Endodermal cell (in vitro differentiated cells): ENCODE measurements at places on chromosomes 7 and 10.

- no peak for DNase-seq
Observed at GRCh38 chr10:98994030-98994429, 241.6 kb downstream of the HPSE2 start.

DNA sequence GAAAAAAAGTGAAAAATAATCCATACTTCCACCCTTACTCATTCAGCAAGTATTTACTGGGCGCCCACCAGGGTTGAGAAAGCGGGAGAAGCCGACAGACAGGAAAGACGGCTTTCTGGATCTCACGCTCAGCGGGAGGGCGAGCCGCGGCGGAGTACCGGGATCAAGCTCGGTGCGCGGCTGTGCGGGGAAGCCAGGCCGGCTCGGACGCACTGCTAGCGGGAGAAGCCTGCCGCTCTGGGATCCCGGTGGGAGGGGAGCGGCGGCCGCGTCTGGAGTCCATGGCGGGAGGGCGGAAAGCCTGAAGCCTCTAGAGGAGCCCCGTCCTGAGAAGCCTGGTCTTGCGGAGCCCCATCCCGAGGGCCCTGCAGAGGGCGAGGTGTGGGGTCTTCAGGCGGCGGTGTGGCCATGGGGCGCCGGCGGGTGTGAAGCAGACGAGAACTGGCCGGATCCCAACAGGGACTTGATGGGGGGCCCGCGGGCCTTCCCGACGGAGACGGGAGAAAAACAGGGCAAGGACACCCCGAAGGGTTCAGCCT is 82.9 kb downstream of the VIPR2 start:
- peak; percentile 92 for DNase-seq

GRCh38 chr7:20647908-20648776 is 32.7 kb downstream of the ABCB5 start:
- DNase-seq: peak; percentile 85

DNA sequence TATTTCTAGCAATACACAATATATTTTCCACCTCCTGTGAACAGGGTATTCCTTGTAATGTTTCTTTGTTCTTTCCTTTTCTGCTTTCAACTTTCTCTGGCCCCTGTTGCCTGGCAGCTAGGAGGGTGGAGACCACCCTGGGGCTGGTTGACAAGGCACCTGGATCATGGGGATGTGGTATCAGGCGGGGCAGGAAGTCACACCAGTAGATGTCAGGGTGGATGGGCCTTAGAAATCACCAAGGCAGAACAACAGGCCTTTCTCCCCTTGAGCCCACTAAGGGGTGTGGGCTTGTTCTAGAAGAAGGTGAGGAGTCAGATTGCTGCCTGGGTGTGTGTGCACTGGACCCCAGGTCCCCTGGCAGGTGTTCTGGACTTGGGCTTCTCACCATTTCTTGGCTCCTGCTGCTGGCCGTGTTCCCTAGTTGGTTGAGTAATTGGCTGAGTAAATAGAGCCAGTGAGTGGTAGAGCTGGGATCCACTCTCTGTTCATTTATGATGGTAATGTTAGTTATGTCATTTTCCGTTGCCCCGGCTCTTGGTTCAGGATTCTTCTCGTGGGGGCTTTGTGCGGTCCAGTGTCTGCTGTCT is 24.9 kb downstream of the ZNF783 start:
- no peak for DNase-seq

DNA sequence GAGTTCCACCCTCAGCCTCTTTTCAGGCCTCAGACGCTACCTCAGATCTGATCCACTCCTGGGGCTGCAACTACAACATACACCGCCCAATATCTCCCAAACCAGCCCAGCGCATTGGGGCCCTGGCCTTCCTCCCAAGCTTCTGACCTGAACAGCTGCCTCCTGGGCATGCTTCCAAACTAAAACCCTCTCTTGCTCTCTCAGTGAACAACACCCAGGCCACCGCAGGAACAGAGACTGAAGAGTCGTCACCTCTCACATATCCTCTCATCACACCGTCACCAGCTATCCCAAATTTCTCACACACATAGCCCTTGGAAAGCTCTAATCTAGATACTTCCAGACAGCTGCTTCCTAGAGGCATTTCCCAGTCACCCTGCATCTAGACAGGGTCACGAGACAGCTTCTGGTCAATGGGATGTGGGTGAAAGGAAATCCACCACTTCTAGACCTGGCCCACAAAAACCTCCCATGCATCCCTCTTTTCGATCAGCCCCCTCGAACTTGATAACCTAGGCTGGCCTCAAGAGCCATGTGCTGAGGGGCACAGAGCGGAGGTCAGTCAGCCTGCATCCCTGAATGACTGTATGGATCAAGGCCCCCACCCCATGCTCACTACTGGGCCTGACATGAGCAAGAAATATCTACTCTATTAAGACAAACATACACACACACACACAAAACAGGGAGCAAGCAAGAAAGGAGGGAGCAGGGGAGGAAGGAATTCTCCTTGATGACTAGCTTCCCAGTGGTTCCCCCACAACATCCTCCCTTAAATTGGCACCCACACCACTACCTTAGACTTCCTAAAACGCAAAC is 1.8 kb downstream of the PARP12 start:
- no peak for DNase-seq

- no peak for DNase-seq
Observed at GRCh38 chr10:93579985-93580711, 13.7 kb downstream of the FFAR4 start.

GRCh38 chr10:103466734-103467133 is 8.0 kb upstream of the CALHM1 start:
- DNase-seq: no peak

DNA sequence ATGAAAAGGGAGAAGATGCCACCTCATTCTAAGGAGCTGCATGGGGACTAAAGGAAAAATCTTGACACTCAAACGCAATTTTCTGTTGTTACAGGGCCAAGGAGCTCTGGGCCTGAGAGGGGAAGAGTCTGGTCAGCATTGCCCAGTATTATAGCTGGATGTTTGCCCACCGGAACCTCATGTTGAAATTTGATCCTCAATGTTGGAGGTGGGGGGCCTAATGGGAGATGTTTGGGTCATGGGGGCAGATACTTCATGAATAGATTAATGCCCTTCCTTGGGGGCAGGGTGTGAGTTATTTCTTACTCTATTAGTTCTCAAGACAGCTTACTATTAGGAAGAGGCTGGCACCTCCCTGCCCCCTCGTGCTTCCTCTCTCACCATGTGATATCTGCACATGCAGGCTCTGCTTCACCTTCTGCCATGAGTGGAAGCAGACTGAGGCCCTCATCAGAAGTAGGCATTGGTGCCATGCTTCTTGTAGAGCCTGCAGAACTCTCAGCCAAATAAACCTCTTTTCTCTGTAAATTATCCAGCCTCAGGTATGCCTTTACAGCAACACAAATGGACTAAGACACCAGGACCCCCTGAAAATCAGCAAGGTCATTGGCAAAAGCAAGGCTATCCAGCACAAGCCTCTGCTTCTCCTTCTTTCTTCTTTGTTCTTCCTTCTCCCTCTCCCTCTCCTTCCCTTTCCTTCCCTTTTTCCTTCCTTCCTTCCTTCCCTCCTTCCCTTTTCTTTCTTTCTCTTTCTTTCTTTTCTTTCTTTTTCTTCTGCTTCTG is 15.1 kb downstream of the GCK start:
- DNase-seq: peak; percentile 22

GRCh38 chr10:107169516-107169915 is 5.0 kb upstream of the SORCS1 start:
- DNase-seq: no peak

- DNase-seq: no peak
Observed at GRCh38 chr10:13168781-13169180, 7.4 kb downstream of the MCM10 start.

- DNase-seq: peak; percentile 74
Observed at GRCh38 chr10:110600487-110601101, 33.1 kb downstream of the SMC3 start.

- DNase-seq: no peak
Observed at GRCh38 chr7:142865766-142866165, 10.9 kb downstream of the EPHB6 start.

- DNase-seq: no peak
Observed at GRCh38 chr10:15453926-15454325, 82.8 kb upstream of the FAM171A1 start.

- DNase-seq: no peak
Observed at GRCh38 chr10:51109801-51110533, 35.7 kb downstream of the PRKG1 start.

- no peak for DNase-seq
Observed at GRCh38 chr10:52004342-52004949, 305.1 kb upstream of the CSTF2T start.

- DNase-seq: no peak
Observed at GRCh38 chr7:46565253-46566096, 644.4 kb upstream of the IGFBP3 start.

DNA sequence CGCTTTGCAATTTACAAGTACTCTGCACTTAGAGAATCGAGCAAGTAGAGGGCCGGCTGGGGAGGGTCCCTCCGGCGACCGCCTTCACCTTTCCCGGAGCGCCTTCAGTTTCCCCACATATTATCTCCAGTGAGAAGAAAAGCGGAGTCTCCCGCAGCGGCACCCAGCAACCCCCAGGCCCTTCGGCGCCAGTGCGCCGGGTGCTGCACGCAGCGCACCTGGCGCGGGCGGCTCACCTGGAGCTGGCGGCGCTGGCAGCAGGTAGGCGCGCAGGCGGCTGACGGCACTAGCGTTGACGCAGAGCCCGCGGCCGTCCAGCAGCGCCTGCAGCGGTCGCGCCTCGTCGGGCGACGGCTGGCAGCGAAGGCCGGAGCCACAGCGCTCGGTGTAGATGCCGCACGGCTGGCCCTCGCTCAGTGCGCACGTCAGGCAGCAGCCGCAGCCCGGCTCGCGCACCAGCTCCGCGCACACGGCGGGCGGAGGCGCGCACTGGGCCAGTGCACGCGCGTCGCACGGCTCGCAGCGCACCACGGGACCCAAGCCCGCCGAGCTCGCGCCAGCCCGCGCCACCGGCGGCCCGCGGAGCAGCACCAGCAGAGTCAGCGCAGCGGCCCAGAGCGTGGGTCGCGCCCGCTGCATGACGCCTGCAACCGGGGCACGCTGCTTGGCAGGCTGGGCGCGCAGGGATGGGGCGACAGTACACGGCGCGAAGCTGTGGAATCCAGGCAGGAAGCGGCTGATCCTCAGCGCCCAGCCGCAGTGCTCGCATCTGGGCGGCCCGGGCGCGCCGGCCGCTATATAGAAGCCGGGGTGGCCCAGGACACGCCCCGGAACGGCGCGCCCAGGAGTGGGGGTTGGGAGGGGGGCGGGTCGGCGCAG is at the start of gene IGFBP3:
IGFBP3 (minus strand) TSS at position 771 of the 879 bp plus-strand sequence; CDS start at position 639, 132 bp downstream.
- peak; percentile 89 for DNase-seq

GRCh38 chr10:70355051-70356021 is 27.1 kb downstream of the LRRC20 start:
- DNase-seq: no peak

GRCh38 chr7:148665221-148665620 is 33.5 kb upstream of the CUL1 start:
- DNase-seq: no peak

DNA sequence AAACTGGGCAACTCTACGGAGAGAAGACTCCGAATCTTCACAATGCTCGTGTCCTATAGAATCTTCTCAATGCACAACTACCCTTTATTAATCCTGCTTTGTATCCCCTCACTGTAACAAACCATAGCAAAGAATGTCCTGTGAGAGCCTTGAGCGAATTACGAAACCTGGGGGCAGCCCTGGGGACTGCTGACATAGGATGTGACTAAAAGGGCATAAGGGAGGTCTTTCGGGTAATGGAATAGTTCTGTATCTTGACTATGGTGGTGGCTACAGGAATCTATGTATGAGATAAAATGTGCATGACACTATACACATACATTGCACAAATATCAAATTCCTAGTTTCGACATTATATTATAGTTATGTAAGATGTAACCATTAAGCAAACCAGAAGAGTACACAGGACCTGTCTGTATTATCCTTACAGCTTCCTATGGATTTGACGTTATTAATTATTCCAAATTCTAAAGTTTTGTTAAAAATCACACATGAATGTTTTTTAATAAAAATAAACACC is 162.5 kb upstream of the KCTD7 start:
- no peak for DNase-seq

DNA sequence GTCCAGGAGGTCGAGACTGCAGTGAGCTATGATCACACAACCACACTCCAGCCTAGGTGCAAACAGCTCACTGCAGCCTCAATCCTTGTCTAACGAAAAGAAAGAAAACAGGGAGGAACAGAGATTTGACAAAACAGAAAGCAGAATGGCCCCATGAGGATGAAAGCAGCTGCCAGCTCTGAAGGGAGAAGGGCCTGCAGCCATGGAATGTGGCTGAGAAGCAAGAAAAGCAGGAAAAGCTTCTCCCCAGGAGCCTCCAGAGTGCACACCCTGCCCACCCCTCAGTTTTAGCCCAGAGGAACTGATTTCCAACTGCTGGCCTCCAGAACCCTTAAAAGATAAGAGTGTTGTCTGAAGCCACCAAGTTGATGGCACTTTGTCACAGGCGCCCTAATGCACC is 13.0 kb downstream of the ESYT2 start:
- DNase-seq: peak; percentile 45

DNA sequence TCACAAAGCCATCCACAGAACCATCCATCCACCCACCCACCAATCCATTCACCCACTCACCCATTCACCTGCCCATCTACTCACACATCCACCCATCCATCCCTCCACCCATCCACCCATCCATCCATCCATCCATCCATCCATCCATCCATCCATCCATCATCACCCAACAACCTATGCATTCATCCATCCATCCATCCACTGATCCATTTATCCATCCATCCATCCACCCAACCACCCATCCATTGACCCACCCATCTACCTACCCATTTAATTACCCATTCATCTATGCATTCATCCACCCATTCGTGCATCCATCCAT is 5.4 kb downstream of the TMEM270 start:
- DNase-seq: no peak

GRCh38 chr10:22554461-22555182 is 159.8 kb downstream of the PIP4K2A start:
- no peak for DNase-seq

GRCh38 chr7:53315981-53316380 is 280.5 kb downstream of the POM121L12 start:
- no peak for DNase-seq

- DNase-seq: no peak
Observed at GRCh38 chr10:102473445-102474331, 22.3 kb upstream of the C10orf95 start.

DNA sequence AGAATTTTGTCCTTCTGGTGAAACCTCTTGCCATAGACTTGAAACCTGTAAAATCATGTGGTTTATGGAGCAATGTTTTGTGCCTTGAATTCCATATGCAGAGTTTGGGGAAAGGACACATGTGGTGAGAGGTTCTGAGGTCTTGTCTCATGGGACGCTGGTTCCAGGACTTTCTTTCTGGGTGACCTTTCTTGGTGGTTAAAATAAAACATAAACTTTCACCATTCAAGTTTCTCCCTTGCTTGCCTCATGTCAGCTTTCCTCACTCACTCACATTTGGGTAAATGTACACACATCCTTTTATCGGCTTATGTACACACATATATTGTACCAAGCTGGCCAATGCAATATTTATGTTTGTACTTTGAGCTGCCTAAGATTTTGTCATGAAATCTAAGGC is 144.9 kb upstream of the CELF2 start:
- no peak for DNase-seq

DNA sequence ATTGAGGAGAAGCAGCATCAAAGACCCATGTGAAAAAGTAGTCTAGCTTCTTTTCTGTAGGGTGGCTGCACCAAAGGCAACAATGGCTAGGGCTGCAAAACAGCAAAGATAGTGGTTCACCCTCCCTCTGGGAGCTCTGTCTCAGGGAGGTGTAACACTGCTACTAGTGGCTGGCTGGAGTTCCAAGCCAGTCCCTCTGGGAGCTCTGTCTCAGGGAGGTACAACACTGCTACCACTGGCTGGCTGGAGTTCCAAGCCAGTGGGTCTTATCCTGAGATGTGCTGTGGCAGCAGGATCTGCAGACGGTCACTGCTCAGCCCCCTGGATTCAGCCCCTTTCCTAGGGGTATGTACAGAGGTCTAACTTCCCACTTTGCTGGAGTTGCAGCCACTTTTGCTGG is 37.9 kb upstream of the TMEM140 start:
- DNase-seq: peak; percentile 74
